CD4-positive, alpha-beta T cell treated with Interleukin-21 for 1 hour (primary cell): ENCODE measurements at places on chromosomes 3 and 15.

DNA sequence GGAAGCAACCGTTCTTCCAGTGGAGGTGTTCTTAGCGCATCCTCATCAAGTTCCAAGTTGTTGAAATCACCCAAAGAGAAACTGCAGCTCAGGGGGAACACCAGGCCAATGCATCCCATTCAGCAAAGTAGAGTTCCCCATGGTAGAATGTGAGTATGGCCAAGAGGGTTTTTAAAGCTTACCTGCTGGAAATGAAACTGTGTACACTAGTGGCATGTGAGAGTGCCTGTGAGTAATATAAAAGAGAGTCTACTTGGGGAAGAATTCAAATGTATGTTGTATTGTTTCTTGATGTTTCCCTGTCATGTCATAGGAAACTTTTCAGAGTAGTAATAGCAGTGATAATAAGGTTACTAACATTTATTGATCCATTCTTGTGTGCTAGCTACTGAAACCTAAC lies 43.3 kb downstream of the PSMD6 start:
- no peak for DNase-seq

- peak; percentile 80 for DNase-seq
Measured at GRCh38 chr15:67101911-67102598, 36.7 kb downstream of the SMAD3 start.

- no peak for DNase-seq
Measured at GRCh38 chr3:185797993-185798830, 26.6 kb downstream of the IGF2BP2 start.

GRCh38 chr15:92901072-92901761 lies 1.1 kb downstream of the CHD2 start:
- no peak for DNase-seq

DNA sequence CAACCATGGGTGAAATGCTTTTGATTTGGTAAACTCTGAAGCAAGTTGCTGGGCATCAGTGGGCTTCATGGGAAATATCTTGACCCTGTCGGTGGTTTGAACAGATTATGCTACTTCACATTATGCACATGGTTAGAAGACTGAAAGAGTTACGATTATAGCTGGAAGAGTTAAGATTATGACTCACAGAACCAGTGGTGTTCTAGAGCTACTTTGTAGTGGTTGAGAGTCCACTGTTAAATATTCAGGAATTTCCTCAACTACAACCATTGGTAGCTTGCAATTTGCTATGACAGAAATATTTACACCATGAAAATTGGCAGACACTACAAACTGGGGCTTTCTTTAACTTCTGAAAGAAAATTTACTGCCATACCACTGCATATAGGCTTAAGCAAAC lies 99.3 kb downstream of the GADL1 start:
- no peak for DNase-seq

DNA sequence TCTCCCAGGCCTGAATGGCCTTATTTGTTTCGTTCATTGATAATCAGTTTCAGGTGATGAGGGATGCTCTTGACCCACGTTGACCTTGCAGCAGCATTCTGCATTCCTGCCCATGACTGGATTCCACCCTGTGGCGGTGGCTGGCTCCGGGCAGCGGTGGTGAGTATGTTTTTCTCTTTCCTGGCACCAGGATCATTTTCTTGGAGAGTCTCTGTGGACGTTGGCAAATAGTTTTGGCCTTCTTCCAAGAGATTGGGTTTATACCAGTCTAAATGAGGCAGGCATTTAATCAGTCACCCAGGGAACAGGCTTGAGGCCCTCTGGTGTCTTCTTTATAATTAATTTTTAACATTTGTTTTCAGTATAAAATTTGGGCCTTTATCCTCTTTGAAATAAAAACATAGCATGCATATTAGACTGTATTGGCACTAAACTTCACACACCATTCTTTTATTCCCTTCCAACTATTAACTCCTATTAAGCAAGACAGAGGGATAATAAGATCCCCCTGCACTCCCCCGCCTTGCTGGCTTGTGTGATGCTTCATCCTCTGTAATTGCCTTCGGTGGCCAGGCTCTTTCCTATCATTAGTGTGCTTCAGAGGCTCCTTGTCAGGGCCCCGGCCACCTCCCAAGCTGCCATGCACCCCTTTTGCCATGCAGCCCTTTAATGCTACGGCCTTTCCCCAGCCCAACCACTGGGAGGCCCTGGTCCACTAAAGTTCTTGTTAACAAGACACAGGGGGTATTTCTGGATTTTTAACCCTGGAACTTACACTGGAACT lies 176.2 kb upstream of the TOPAZ1 start:
- DNase-seq, result no peak

- DNase-seq, result no peak
Measured at GRCh38 chr3:135199137-135199536, 404.1 kb downstream of the EPHB1 start.

- DNase-seq, result no peak
Measured at GRCh38 chr3:101303836-101304235, 16.5 kb downstream of the IMPG2 start.

- peak; percentile 7 for DNase-seq
Measured at GRCh38 chr3:195040094-195040493, 230.9 kb downstream of the XXYLT1 start.

DNA sequence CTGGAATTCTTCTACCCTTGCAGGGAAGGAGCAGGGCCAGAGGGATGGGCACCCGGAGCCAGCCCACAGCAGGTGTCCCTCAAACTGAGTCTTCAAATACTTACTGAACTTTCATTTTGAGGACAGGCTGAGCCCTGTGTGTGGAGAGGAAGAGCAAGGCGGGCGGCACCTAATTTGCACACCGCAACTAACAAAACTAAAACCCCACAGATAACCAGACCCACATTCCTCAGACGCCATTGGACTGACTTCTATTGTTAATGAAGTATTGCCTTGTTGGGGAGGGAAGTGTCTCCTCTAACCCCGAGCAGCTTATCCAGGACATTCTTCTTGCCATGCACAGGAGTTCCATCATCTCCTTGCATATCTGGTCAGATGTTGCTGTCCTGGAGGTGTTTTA lies 105.2 kb upstream of the NR2E3 start:
- no peak for DNase-seq

GRCh38 chr15:90697175-90697574 lies 20.0 kb upstream of the BLM start:
- no peak for DNase-seq

DNA sequence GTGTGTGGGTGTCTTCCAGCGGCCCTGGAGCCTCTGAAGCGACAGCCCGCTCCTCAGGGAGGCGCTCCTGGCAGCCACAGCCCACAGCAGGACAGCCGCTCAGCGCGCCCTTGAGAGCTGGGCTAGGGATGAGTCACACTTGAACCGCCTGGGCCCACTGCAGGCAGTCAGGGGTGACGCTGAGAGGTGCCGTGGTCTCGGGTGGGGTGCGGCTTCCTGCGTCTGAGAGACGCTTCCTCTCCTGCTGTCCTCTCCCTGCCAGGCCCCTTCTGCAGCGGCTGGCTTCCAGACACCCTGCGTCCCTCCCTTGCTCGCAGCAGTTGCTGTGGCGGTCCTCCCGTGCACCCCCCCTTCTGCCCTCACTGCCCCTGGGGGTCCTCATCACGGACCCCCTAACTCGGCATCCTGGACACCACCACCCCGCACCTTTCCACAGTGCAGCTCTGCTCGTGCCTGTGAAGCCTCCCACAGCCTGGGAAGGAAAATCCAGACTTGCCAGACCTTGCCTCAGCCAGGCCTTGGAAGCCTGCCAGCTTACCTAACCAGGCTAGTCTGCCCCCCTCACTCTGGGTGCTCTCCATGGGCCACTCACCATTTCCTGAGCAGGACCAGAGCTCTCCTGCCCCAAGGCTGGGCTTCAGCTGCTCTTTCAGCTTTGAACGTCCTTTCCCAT lies 1.1 kb upstream of the SPTBN5 start:
- peak; percentile 90 for DNase-seq

DNA sequence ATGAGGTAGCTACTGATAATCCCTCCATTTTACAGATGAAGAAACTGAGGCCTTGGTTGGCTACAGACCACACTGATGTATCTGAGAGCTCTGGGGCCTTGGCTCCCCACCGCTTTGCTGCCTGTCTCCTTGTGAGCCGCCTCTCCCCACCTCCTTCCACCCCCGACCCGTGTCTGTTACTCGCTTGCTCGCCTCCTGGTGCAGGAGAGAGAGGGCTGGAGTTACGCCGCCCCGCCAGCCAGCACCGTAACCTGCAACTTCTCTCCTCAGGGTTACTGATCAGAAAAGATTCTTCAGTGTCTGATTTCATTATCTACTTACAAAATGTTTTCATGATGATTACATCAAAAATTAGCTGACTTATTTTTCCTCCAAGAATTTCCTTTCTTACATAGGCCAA lies 34.1 kb downstream of the TM2D3 start:
- no peak for DNase-seq

DNA sequence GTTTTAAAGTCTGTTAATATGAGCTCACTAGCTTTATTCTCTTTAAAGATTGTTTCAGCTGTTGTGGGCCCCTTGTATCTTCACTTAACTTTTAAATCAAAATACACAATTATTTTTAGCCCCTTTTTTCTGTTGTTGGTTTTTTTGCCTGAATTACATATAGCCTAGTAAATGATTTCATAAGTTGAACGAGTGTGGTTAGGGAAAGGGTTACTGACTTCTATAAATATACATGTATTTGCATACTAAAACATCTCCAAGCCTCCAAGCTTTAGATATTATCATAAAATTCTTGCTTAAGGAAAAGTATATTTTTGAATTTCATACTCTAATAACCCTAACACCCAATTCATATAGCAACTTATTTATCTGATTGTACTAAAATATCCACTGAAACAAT lies 73.2 kb upstream of the ARL6 start:
- DNase-seq, result no peak

GRCh38 chr15:26049900-26050657 lies 187.0 kb upstream of the ATP10A start:
- no peak for DNase-seq

DNA sequence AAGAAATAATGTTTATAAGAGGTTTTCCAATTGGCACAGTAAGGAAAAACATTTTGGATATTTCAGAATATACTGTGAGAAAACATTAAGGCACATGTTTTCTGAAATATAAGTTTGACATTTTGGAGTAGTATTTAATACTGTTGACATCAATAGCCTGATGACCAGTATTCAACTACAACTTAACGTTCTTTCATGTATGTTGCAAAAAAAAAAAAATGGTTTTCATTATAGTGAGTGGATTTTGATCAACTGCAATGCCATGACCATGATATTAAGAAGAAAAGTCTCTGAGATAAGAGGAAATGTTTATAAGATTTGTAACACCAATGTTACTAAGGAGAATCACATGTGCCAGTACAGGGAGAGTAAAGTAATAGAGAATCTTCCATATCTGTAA lies 252.8 kb upstream of the RORA start:
- DNase-seq, result no peak

- DNase-seq, result no peak
Measured at GRCh38 chr3:170528726-170529125, 57.1 kb downstream of the SLC7A14 start.

GRCh38 chr3:194275291-194275690 lies 75.8 kb downstream of the CPN2 start:
- no peak for DNase-seq

DNA sequence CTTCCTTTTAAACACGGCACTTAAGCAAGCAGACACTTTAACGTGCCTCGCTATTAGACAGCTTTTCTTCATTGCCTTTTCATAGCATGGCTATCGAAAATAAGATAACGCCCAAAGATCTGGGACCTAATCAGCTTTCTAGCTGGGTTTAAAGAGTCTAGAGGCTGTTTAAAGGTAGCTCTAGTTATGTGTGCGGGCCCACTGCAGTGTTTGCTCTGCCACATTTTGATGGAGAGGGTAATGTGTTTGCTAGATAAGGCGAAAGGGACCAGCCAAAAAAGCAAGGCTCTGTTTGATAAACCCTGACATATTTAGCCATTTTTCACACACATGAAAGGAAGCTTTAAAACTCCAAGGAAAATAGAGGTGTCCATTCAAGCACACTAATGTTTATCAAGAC lies 91.6 kb downstream of the NR2F2 start:
- no peak for DNase-seq

- DNase-seq, result no peak
Measured at GRCh38 chr3:4207672-4208071, 95.5 kb upstream of the SETMAR start.

DNA sequence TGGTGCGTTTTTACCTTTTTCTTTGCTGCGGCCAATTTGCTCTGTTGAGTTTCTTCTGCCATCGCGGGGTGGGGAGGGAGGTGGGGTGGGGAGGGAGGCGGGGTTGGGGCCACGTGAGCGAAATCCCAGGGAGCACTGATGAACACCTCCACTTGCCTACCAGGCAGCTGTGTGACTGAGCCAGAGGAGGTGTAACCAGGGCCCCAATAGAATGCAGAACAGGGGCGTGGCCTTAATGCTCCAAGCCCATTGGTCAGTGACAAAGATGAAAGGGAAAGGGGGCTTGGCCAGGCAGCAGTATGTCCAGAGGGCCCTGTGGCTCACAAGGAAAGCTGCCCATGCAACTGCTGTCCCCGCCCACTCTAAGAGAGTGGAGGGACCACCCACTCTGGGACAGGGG lies 21.4 kb upstream of the OR4F6 start:
- no peak for DNase-seq

GRCh38 chr3:152277198-152277597 lies 8.5 kb downstream of the MBNL1 start:
- no peak for DNase-seq

DNA sequence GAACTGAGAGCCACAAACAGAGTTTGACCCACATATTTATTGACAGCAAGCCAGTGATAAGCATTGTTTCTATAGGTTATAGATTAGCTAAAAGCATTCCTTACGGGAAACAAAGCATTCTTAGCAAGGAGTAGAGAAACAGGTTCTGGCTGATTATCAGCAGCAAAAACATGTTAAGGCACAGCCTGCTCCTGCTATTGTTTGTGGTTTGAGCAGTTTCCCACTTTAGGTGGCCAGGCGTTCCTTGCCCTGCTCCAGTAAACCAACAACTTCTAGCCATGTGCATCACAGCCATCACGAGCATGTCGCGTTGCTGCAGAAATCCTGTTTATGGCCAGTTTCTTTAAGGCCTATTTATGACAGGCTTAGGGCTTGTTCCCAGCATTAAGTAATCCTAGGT lies 44.7 kb upstream of the C2CD4B start:
- no peak for DNase-seq

DNA sequence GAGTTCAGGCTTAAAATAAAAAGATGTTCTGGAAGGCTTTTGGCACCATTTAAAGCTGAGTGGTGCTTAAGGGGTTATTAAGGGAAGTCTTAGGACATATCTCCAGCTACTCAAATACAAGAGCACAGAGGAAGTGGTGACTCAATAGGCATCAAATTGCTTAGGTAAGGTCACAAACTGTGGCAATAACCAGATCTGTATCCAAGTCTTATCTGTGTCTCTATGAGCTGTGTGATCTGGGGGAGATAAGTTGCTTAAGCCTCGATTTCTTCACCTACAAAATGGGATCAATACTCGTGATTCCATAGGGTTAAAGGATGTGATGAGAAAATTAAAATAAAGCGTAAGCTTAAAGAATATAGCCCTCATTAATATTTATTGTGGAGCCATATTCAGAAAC lies 7.6 kb downstream of the HDC start:
- no peak for DNase-seq

GRCh38 chr3:23084367-23084766 lies 118.8 kb upstream of the UBE2E2 start:
- no peak for DNase-seq

DNA sequence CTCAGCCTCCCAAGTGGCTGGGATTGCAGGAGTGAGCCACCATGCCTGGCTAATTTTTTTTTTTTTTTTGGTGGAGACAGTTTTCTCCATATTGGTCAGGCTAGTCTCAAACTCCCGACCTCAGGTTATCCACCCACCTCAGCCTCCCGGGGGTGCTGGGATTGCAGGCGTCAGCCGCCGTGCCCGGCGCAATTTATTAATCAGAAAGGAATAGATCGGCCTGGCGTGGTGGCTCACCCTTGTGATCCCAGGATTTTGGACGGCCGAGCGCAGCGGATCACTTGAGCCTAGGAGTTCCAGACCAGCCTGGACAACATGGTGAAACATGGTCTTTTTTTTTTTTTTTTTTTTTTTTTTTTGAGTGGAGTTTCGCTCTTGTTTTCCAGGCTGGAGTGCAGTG lies 13.3 kb upstream of the GOLGA8M start:
- DNase-seq, result no peak
